ENCODE measurements at places on chromosomes 3 and 15.

GRCh38 chr15:40420793-40421192 is 15.2 kb downstream of the IVD start:
- peak; percentile 61 for DNase-seq

GRCh38 chr15:72724028-72724427 is 38.0 kb downstream of the BBS4 start:
- no peak for DNase-seq

DNA sequence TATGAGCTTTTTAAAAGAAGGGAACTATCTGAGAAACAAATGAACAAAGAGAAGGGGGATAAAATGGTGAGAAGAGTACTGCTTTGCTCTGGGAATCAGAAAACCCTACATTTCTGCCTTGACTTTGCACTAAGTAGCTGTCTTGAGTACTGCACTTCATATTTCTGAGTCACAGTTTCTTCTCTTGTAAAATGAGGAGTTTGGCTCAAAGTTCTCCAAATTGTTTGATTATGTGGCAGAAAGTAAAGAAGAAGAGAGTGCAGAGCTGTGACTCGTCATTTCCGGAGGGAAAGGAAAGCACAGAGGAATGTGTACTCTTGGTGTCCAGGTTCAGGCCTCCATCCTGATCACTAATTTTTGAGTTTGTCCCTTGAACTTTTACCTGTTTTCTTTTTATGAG is 54.7 kb downstream of the TP63 start:
- no peak for DNase-seq

- DNase-seq = peak; percentile 27
Measured at GRCh38 chr15:100438570-100438969, 90.2 kb downstream of the CERS3 start.

GRCh38 chr3:101602731-101603130 is 28.8 kb downstream of the PCNP start:
- DNase-seq = no peak

DNA sequence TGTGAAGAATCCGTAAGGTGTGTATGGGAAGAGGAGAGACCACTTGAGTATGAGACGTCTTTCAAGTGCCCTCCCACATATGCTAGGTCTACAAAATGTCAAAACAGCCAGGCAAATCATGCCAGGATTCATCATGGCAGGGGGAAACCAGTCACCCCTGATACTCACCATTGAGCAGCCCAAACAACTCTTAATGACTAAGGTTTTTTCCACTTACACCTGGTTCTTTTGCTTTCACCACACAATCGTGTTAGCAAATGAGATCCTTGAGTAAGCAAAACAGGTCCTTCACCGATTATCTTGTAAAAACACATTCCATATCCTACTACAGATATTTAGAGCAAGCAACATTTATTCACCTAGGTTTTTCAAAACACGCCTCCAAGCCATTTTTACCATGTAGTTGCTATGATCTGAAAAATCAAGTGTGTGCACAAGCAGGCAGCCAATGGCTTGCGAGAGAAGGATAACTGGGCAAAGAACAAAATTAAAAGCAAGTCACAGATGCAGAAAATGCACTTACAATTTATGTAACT is 177.5 kb upstream of the LPP start:
- peak; percentile 37 for DNase-seq

GRCh38 chr15:63287109-63287508 is 9.7 kb downstream of the APH1B start:
- no peak for DNase-seq

GRCh38 chr3:65974509-65974908 is 64.2 kb downstream of the MAGI1 start:
- DNase-seq = no peak

GRCh38 chr3:184366619-184367289 is 5.2 kb downstream of the POLR2H start:
- no peak for DNase-seq

GRCh38 chr15:27824841-27825422 is 274.2 kb downstream of the OCA2 start:
- no peak for DNase-seq

GRCh38 chr3:108024146-108024850 is 66.5 kb downstream of the CD47 start:
- no peak for DNase-seq

DNA sequence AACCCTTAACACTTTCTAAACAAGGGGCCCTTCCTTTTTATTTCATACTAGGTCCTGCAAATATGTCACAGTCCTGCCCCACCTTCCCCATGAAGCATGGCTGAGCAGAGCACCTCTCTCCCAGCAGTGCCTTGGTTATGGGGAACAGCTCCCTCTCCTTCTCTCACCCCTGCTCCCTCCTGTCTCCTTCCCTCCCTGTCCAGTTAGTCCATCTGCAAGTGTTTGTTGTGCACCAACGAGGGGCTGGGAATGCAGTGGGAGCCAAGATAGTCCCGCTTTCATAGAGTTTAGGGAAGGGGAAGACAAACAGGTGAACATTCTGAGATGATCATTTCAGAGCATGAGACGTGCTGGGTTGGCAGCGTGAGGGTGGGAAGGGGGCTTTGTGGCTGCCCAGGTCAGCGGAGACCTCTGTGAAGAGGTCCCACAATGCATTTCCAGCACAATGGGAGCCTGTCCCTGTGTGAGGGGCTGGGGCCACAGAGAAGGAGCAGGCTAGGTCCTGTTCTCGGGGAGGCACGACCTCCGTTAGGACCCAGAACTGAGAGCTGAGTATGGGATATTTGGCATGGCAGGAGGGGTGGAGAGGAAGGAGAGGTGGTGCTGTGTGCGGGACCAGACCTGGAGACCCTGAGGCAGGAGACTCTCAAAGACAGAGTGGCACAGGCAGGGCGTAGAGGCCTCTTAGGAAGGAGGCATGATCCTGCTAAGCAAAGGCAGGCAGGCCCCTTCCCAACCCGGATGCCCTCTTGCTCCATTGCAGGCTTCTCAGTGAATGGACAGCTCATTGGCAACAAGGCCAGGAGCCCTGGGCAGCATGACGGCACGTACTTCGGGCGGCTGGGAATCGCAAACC is 5.5 kb upstream of the ITIH3 start:
- DNase-seq = no peak

DNA sequence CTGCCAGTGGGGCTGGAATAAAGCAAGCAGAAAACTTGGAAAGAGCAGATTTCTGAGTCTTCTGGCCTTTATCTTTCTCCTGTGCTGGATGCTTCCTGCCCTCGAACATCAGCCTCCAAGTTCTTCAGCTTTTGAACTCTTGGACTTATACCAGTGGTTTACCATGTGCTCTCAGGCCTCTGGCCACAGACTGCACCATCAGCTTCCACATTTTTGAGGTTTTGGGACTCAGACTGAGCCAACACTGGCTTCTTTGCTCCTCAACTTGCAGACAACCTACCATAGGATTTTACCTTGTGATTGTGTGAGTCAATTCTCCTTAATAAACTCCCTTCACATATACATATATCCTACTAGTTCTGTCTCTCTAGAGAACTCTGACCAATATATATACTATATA is 706.6 kb downstream of the NR2F2 start:
- no peak for DNase-seq

DNA sequence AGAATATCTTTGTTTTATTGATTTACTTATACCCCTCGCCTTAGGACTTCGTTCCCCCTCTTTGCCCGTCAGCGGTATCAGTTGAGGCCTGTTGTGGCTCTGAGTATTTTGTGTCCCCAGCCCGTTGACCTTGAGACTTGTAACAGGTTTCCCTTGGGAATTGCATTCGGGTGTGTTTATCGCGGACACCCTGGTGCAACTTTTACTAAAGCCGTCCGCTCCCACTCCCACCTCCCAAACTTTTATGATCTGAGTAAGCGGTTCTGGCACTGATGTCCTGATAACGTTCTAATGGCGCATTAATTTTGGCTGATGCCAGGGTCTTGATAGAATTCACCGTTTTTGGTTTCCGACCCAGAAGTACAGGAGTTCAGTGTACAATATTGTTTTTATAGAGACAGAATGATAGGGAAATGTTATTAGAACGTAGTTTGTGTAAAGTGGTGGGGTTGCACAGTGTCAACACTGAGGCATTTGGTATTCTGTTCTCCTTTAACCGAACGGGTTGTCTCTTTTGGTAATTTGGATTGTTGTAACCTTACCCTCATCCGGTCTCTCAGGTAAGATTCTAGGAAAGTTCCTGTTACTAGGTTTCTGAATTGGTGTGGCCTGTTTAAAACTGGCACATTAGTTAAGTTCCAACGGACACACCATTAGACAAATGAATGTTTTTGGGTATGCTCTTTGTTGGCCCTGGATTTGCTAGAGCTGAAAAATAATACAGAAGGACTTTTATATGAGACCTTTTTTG is 47.8 kb downstream of the OIP5 start:
- peak; percentile 12 for DNase-seq
